ENCODE measurements at places on chromosomes 3 and 15.

- peak; percentile 88 for DNase-seq
Observed at GRCh38 chr15:41493205-41493901, at the start of gene ITPKA. Gene ITPKA (plus strand): TSS chr15:41493874. CDS start chr15:41493928, 54 bp downstream.

DNA sequence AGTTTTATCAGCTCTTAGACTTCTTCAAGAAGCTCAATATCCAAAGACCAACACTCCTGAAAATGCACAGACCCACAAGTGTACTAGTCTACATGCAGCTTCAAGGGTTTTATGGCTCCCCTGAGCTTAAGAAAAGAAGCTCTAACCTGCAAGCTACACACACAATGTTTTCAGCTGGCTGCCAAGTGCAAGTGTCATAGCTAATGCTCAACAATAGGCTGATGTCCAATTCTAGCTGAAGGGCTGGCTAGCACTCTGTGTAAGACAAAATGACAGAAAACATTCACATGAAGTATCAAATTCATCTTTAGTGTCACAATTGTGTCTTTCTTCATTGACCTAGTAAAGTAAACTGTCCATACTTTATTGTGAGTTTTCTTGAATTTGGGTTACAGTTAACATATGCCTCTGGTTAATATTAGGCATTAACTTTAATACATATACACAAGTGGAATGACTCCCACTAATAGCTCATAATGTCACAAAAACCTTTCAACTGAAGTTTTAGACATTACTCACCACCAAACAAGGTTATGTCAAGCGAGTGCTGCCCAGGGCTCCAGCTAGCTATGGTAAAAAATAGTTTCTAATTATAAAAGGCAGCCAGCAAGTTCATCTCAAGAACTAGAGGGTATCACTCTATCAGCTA, 15.1 kb downstream of the ABI3BP start:
- DNase-seq = no peak

GRCh38 chr3:130969621-130970020, 57.0 kb downstream of the ASTE1 start:
- DNase-seq = no peak

DNA sequence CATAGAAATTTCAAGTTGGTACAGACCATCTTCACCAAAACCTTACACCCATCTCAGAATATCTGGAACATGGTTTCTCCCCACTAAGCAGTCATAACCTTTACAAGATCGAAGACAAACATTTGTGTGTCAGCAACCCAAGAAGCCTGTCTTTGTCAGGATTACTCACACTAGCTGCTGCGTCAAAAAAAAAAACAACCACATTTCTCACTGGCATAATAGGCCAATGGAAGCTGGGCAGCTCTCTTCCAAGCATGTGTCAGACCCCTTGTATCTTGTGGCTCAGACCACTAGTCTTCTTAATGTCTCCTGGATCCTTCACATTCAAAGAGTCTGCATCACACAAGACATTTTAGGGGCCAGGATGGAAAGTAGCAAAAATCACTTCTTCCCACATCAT, 266.9 kb upstream of the IGF1R start:
- DNase-seq = no peak

GRCh38 chr15:78306176-78306774, 6.9 kb upstream of the SKIC8 start:
- DNase-seq = no peak

DNA sequence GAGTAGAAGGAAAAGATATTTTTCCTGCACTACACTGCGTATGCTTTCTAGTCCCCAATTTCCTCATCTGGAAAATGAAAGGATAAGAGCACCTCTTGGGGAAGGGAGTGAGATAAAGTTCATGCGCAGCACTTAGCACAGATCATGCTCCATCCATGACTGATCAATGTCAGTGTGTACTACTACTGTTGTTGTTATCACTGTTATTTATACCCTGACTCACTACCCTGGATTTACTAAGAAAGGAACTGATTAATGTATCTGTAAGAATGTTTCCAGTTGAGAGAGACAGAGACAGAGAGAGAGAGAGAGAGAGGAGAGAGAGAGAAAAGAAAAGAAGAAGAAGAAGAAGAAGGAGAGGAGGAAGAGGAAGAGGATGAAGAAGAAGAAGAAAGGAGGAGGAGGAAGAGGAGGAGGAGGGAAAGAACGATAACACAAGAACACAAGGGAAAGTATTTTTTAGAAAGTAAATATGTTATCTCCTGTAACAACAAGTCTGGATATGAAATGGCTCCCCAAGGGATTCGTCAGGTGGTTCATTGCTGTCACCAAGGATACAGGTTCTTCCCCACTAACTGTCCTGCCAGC, 212.2 kb upstream of the PROK2 start:
- no peak for DNase-seq

DNA sequence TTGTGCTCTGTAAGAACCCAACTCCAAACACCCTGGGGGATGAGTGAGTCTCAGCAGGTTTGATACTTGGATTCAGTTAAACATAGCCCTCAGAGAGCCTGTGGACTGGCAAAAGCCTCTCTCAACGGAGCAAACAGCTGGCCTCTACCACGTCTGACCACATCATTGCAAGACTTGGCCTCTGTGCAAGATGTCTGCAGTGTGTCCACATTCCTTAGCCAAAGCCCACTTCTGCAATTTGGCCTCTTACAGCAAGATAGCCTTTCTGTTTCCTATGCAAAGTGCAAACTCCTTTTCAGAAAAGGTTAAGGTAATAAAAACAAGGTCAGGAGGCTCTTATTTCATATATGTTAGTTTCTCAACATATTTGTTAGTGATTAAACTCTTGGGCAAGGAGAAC, 27.9 kb downstream of the FBN1 start:
- DNase-seq = no peak

DNA sequence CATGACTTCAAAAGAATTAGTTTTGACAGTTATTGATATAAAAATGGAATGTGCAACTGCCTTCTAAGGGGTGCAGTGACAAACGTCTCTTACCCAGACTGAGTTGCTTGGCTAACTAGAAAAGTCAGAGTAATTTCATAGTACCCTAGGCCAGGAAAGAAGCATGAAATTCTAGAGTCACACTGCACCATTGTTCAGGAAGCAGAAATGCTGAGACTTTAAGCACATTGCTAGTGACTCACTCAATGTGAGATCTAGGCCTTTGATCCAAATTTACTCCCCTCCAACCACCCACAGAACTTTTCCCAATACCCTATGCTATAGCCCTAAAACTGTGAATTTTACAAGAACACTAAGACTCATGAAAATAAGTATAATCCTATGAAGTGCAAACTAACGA, 110.8 kb downstream of the DUT start:
- DNase-seq = no peak

DNA sequence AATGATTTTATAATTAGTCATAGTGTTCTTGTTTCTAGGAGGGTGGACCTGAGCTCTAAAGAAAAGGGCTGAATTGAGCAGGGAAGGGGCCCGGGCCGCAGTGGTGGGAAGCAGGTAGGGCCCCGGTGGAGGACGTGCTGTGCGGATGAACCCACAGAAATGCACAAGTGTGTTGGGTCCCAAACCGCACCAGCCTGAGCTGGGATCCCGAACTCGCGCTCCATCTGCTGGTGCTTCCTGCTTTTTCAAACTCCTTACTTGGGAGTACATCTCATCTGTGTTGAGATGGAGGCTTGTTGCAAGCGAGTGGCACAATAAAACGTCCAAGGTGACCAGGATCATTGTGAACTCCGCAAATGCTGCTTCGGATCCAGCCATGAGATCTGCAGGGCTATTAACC, 244.8 kb upstream of the IGF1R start:
- DNase-seq = no peak

DNA sequence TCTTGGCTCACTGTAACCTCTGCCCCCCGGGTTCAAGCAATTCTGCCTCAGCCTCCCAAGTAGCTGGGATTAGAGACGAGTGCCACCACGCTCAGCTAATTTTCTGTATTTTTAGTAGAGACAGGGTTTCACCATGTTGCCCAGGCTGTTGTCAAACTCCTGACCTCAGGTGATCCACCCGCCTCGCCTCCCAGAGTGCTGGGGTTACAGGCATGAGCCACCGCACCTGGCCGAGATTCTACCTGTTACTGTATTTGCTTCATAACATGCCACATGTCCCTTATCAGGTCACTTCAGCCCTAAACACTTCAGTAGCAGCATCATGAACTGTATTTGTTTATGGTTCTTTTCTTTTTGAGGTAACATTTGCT, 7.5 kb upstream of the LCTL start:
- DNase-seq = no peak

DNA sequence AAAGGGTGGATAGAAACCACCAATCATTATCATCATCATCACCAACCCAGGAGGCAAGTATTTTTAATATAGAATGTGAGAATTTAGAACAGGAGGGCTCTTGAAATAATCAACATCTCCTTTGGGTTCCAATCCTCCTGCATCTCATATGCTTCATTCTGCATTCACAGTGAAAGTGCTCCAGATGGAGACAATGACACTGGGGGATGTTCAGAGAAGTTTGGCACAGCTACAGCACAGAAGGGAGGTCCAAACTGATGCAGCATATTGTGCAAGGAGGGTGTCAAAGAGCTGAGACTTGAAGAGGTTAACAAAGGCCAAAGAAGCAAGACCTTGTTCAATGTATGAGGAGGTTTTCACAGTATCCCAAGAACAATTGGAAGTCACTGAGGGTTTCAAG, 767.1 kb downstream of the NTRK3 start:
- DNase-seq = no peak

GRCh38 chr3:30527720-30528119, 78.7 kb upstream of the TGFBR2 start:
- no peak for DNase-seq

DNA sequence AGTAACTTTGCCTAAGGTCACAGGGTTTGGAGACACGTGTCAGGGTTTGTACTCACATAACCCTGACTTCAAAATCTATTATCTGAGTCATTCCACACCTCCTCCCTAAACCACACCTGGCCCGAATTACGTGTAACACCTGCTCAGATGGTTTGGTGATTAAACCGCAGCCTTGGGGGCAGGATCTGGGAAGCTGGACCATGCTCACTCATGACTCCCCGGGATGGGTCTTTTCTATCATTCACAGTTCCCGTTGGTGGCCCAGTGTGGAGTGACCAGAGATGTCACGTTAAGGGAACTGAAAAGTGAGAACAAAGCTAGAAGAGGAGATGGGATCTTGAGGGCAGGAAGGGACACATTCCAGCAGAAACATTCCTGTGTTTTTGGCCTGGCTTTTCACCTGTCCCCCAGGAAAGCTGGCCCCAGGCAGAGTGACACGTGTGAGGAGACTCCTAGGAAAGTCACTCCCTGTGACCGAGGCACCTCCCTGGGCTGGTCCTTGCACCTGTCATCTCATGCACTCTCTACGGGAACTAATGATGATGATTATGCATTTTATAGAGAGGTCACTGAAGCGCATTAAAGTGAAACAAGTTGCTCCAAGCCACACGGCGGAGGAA, 75.4 kb upstream of the POMGNT2 start:
- peak; percentile 32 for DNase-seq

GRCh38 chr15:40379853-40380252, 2.7 kb upstream of the KNSTRN start:
- peak; percentile 47 for DNase-seq

DNA sequence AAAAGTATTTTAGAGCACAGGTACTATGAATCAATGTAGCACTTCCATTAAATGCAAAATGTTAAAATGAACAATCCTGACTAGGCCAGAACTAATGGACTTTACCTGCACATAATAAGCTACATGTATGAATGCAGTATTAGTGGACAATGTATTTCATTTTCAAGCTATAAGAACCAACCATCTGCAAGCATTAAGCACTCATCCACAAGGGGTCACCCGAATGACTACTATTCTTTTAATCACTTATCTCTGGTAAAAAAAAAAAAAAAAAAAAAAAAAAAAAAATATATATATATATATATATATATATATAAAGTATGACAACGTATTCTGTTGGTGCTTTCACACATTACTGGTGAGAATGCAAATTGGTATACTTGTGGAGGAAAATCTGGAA, 7.2 kb downstream of the HERC1 start:
- DNase-seq = peak; percentile 57

GRCh38 chr3:49489247-49489646, 19.2 kb downstream of the DAG1 start:
- DNase-seq = no peak

- no peak for DNase-seq
Observed at GRCh38 chr3:33081812-33082211, 15.1 kb downstream of the GLB1 start.

DNA sequence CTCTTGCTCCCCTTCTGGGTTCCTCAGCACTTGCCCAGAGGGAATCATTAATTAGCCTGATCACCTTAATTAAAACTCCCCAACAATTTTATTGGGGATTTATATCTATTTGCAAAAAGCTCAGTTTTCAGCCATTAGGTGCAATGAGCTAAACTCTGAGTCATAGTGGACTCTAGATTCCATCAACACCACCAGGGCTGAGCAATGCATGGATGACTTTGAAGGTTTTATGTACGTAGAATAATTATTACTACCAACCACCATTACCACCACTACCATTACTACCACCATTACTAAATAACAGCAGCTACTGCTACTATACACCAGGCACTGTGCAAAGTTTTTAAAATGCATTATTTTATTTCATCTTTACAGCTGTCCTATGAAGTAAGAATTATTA, 81.2 kb downstream of the ZNF621 start:
- DNase-seq = no peak
